ENCODE measurements at places on chromosomes 2 and 18. TPM values are rescaled to one million over a fixed set of nuclear protein-coding genes. Genes with fewer than 3 reads are reported as not detected.
A peak's percentile ranks its signal among the peaks of the same experiment; 100 is the strongest.

DNA sequence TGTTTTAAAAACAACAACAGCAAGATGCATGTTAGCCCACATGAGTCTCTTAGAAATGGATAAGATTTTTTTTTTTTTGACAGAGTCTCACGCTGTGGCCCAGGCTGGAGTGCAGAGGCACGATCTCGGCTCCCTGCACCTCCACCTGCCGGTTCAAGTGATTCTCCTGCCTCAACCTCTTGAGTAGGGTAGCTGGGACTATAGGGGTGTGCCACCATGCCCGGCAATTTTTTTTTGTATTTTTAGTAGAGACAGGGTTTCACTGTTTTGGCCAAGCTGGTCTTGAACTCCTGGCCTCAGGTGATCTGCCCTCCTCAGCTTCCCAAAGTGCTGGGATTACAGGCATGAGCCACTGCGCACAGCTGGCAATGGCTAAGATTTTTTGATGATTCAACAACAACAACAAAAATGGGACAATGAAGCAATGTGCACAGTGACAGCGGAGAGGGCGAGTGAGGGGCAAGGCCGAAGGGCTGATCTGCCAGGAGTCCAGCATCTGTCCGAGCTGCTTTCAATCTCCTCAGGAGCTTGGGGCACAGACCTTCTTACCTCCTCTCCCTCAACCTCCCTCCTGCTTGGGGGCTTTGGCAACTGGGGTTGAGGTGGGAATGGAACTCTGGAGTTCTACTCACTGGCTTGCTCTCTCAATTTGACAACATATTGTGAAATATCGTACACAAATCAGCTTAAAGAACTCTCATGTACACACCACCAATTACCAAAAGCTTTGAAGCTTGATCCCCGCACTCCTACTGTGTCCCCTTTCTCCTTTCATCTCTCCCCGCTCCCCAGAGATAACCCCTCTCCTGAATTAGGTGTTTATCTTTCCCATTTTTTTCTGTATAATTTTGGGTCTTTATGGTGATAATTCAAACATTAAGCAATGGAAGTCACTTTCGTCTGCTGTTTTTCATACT, 3.4 kb downstream of the ABCG8 start:
- DNase-seq, result no peak

DNA sequence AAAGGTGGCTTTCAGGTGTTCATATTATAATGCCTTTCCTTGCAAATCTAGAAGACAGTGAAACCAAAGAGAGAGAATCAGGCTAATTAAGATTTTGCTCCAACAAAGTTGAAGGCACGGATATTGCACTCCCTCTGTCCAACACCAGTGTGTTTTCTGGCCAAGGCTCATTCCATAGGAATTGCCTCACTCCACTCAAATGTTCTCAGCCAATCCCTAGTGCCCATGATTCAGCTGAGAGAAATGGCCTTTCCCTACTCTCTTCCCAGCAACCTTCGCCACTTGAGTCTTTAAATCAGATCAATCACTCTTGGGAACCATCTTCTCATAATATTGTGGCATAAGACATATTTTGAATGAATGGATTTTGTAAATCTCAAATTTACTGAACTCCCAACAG, 768.2 kb upstream of the ACVR2A start:
- DNase-seq, result no peak

GRCh38 chr18:79599441-79599931, 80.1 kb upstream of the CTDP1 start:
- no peak for DNase-seq

DNA sequence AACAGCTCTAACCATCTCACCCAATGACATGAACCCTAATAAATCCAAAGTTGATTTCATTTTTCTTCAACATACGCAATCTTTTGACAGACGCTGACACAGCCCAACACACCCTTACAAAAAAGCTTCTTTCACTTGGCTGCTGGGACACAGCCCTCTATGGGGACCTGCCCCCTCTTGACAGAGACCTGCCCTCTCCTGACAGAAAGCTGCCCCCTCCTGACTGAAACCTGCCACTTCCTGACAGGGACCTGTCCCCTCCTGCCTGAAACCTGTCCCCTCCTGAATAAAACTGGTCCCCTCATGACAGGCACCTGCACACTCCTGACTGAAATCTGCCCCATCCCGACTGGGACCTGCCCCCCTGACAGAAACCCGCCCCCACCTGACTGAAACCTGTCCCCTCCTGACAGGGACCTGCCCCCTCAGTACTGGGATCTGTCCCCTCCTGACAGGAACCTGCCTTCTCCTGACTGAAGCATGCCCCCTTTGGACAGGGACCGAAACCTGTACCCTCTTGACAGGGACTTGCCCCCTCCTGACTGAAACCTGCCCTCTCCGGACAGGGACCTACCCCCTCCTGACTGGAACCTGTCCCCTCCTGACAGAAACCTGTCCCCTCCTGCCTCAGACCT, 87.9 kb downstream of the PXDN start:
- DNase-seq, result no peak

IL36RN gene
- total RNA-seq, result not detected

DNA sequence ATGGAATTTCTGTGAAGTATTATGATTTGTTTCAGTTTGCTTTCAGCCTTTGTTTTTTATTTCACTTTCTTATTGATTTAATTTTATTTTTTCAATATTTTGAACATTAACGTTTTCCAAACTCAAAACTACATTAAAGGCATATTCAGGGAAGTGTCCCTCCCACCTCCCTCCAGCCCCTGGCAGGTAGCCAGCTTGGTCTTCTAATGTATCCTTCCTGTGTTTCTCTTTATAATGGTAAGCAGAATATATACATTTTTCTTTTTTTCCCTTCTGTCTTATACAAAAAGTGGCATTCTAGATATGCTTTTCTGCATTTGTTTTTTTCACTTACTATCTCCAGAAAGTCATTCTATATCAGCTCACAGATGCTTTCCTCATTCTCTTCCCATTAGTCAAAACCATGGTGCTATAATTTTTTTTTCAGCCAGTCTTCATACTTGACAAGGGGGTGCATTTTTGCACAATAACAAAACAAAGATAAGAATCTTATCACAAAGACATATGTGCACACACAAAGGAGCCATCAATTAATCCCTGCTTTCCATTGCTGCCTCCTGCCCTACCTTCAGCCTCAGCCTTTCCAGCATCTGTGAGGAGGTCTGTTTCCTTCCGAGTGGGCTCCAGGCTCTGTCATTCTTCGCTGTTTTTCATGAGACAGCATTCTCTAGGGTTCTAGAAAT, 33.7 kb upstream of the TMEM177 start:
- DNase-seq, result no peak

DNA sequence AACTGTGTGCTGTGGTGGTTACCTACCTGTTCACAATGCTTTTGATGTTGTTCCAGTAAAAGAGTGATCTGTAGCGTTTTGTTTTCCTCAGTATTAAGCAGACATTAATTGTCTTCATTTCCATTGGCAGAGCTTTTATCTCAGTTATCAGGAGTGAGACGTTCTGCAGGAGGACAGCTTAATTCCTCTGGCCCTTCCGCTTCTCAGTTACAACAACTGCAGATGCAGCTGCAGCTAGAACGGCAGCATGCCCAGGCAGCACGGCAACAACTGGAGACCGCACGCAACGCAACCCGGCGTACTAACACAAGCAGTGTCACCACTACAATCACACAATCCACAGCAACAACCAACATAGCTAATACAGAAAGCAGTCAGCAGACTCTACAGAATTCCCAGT, 78.3 kb downstream of the KCMF1 start:
- no peak for DNase-seq

DNA sequence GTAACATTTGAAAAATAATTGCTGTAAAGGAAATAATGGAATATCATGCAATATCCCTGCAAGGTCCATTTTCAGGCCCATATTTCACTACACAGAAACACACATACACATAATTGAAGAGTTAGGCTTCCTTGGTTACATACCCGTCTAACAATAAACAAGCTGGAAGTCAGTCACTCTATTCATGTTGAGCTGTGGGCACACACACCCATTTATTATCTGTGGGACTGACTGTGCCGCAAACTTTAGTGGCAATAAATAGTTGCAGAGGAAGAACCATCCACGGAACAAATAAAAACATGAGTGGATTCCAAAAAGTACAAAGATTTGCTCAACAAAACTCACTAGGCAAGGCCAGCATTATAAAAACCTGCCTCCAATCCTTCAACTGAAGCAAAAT, 24.8 kb downstream of the PID1 start:
- DNase-seq, result no peak

DNAJC5G gene
- total RNA-seq, result 6.0 TPM

HNRNPA3 gene
- total RNA-seq, result 92.6 TPM

DNA sequence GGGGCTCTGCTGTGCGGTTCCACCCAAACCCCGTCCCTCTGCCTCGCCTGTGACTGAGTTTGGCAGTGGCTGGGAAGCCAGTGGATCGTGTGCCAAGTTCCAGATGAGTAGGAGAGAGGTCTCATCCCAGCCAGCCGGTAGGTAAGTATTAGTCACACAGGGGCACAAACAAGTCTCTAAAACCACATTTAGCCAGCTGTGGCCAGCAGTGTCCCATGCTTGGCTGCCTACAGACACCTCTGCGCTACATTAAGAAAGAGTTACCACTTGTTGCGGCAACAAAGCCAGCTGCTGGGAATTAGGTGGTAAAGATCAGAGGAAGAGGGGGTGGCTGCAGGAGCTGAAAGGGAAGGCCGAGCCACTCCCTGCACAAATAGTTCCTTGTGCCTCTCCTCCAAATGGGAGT, 81.2 kb downstream of the GATA6 start:
- DNase-seq, result no peak

DNA sequence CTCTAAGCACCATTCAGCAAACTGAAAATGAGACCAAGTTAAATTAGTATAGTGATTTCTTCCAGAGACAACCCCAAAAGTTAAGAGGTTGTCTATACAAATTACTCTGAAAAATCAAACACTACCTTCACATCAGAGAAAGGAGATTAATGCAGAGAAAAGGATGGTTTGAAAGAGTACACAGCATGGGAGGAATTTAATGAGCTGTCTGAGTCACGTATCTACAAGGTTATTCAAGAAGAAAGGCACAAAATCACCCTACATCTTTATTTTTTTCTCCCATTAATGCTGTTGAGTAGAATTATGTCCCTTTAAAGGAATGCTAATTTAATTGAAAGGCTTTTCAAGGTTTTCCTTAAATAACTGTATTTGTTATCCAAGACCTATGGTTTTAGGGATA, 41.1 kb downstream of the LANCL1 start:
- DNase-seq, result no peak

GRCh38 chr2:3042601-3043585, 334.7 kb downstream of the EIPR1 start:
- DNase-seq, result peak; percentile 21

- no peak for DNase-seq
Measured at GRCh38 chr18:57428221-57429150, 6.7 kb upstream of the ONECUT2 start.

DNA sequence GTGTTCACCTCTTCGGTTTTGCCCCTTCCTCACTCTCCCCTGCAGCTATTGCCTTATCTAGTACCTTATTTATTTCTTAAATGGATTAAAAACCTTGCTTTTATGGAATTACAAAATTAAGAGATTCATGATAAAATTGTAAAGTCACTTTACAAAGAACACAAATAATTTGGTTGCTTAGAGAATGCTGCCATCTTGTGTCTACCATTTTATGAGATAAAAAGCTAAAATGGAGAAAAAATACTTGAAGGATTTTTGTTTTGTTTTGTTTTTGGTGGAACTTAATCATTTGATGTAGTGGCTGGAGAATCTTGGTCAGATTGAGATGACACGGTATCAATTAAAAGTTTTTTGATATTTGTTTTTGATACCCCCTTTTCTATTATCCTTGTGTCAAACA, 69.6 kb downstream of the R3HDM1 start:
- DNase-seq, result no peak

RFTN2 gene
- 4.6 TPM for total RNA-seq
